ENCODE measurements at places on chromosomes 5 and 9.
A peak's percentile ranks its signal among the peaks of the same experiment; 100 is the strongest.

GRCh38 chr9:18906656-18907395, 126.2 kb downstream of the SAXO1 start:
- peaks cover 3% of the 10 kb centered on the region for H3K36me3 ChIP-seq
- H3K27ac ChIP-seq, result no peak overlapping the region
- H3K27me3 ChIP-seq, result no peaks in the 10 kb centered on the region
- no peak for DNase-seq

DNA sequence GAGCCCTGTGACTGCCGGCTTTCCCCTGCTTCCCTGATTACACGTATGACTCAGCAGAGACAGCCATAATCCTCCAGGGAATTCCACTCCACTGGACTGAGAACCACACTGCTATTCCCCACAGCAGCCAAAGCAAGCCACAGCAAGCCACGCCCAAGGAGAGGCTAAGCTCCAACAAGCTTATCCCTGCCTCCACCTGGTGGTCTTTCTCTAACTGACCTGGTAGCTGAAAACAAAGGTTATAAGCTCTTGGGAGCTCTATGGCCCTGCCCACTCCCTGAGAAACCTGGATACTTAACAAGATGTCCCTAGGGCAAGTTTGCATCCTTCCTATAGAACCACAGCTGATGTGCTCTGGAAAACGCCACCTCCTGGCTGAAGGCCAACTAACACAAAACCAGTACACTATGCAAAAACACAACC, 613.7 kb upstream of the CDH18 start:
- no peak overlapping the region for H3K27ac ChIP-seq
- no peak overlapping the region for H3K4me3 ChIP-seq
- no peaks in the 10 kb centered on the region for H3K36me3 ChIP-seq
- no peaks in the 10 kb centered on the region for H3K4me1 ChIP-seq
- no peak for DNase-seq
- no peaks in the 10 kb centered on the region for H3K27me3 ChIP-seq

DNA sequence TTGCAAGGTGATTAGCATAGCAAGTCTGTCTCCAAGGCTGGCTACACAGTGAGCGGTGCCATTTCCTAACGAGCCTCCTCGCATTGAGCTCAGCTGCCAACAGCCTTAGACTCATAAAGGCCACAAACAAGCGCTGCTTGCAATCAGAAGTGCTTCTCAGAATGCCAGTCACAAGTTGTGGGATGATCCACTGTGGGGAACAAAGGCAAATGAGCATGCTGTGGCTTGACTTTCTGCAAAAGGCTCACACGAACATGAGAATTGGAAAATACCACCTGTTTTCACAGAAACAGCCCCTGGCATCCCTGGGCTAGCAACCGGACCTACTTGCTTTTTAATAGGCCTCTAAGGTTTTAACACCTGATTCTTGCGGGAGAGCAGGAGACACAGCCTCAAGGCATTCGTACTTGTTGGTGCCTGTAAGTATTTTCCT, 215.5 kb downstream of the FANCC start:
- H3K27me3 ChIP-seq, result no peaks in the 10 kb centered on the region
- no peak for DNase-seq
- H3K4me3 ChIP-seq, result no peak overlapping the region
- H3K36me3 ChIP-seq, result peaks cover 59% of the 10 kb centered on the region

DNA sequence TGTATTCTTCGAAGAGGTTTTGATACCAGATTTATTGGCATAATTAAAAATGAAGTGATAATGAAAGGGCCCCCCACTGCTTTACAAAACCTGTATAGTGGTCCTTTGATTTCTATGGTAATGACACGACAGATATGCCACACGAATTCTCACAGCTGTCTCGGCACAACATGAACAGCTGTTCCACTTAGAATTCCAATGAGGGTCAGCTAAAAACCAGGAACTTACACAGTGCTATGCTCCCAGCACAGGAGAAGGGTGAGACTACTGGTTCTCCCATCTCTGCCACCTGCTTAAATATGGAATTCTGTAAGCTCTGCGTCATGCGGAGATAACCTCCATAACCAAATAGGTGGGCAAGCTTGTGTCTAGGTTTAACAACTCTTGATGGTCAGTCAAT, 183.0 kb upstream of the EFNA5 start:
- no peaks in the 10 kb centered on the region for H3K27me3 ChIP-seq
- H3K36me3 ChIP-seq, result no peaks in the 10 kb centered on the region
- no peaks in the 10 kb centered on the region for H3K4me1 ChIP-seq
- H3K4me3 ChIP-seq, result no peak overlapping the region

- no peak for DNase-seq
- H3K27ac ChIP-seq, result no peak overlapping the region
- H3K4me1 ChIP-seq, result no peaks in the 10 kb centered on the region
Observed at GRCh38 chr9:101427957-101428655, 7.5 kb downstream of the ALDOB start.

- no peak overlapping the region for H3K27ac ChIP-seq
- H3K4me3 ChIP-seq, result no peak overlapping the region
- H3K36me3 ChIP-seq, result no peaks in the 10 kb centered on the region
- H3K4me1 ChIP-seq, result peaks cover 18% of the 10 kb centered on the region
- DNase-seq, result peak; percentile 40
- H3K27me3 ChIP-seq, result peaks cover 2% of the 10 kb centered on the region
Observed at GRCh38 chr5:168990679-168991078, 310.3 kb downstream of the SLIT3 start.

DNA sequence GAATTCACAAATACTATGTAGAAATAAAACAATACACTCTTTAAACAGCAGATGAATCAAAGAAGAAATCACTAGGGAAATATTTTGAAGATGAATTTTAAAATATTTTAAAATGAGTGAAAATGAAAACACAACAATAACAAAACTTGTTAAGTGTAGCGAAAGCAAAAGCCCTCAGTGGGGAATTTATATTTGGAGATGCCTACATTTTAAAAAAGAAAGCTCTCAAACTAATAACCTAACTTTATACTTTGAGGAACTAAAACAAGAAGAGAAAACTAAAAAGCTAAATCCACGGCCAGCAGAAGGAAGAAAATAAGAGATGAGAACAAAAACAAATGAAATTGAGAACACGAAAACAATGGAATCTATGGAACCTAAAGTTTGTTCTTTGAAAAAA, 22.7 kb downstream of the SPDL1 start:
- H3K27me3 ChIP-seq, result no peaks in the 10 kb centered on the region
- no peak overlapping the region for H3K4me3 ChIP-seq
- H3K36me3 ChIP-seq, result peaks cover 6% of the 10 kb centered on the region
- DNase-seq, result no peak
- no peak overlapping the region for H3K27ac ChIP-seq
- H3K4me1 ChIP-seq, result no peaks in the 10 kb centered on the region

DNA sequence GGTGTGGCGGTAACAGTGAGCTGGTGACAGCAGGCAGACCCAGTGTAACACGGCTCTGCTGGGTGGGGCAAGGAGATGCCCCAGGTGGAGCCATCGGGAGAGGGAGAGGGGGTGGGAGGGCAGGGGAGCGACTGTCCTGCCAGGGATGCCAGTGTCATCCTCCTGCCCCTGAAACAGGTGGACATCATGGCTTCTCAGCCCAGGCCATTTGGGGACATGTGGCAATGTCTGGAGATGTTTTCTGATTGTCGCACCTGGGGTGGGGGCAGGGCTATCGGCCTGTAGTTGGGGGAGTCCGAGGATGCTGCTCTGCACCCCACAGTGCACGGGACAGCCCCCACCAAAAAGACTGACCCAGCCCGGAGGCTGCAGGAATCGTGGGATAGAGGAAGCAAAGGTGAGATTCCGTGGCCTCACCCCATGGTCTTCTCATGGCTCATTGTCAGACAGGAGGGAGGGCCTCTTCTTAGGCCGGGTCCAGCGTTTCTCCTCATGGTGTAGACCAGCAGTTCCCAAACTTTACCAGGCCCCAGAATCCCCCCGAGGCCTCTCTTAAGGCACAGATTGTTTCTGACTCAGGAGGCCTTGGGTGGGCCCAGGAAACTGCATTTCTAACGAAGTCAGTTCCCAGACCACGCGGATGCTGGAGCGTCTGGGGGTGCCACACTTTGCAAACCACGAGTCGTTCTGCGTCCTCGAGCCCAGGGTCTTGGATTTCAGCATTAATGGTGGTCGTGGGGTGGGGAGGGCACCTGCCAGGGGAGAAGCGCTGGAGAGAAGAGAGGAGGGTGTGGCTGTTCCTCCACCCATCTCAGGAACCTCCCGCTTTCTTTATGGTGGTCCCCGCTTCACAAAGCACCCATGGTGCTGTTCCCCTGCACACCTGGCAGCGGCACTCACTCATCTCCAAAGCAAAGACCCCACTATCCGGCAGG, 11.0 kb downstream of the COL5A1 start:
- no peak for DNase-seq
- H3K4me1 ChIP-seq, result peaks cover 30% of the 10 kb centered on the region
- no peak overlapping the region for H3K27ac ChIP-seq
- peaks cover 34% of the 10 kb centered on the region for H3K36me3 ChIP-seq
- no peaks in the 10 kb centered on the region for H3K27me3 ChIP-seq

DNA sequence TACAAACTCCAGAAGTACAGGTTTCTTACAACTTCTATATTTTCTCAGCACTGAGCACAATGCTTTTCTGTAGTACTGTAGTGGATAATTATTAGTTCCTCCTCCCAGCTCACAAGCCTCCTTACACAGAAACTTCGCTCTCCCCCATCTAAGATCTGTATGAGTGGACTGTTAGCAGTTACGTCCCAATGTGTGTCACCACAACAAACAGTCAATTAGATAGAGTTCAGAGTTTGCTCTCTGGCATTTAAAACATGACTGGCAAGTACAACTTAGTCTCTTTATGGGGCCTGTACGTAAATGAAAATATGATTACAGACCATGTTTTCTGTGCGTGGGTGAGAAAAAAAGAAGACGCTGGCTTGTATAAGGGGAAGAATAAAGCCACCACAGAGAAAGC, 631.4 kb upstream of the DMAC1 start:
- H3K27me3 ChIP-seq, result no peaks in the 10 kb centered on the region
- no peak overlapping the region for H3K4me3 ChIP-seq
- no peak overlapping the region for H3K27ac ChIP-seq
- no peaks in the 10 kb centered on the region for H3K36me3 ChIP-seq
- H3K4me1 ChIP-seq, result no peaks in the 10 kb centered on the region

- no peaks in the 10 kb centered on the region for H3K4me1 ChIP-seq
- no peak for DNase-seq
- no peak overlapping the region for H3K27ac ChIP-seq
- no peak overlapping the region for H3K4me3 ChIP-seq
- H3K27me3 ChIP-seq, result no peaks in the 10 kb centered on the region
- no peaks in the 10 kb centered on the region for H3K36me3 ChIP-seq
Observed at GRCh38 chr5:80837679-80838078, 122.5 kb upstream of the RASGRF2 start.

DNA sequence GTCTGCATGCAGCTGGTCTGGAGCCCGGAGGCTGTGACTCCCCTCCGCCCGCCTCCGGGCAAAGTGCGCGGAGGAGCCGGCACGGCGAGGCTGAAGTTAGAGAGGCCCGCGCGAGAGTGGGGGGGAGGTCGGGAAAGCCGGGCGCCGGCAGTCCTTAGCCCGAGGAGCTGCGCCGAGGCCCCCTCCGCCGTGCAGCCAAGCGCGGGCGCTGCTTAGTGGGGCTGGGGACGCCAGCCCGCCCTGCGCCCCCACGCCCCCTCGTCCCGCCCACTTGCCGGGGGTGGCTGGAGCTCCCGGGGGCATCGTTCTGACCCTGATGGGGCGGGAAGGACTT, 403 bp downstream of the NINJ1 start:
- H3K27ac ChIP-seq, result peak overlapping the region; percentile 96
- H3K4me3 ChIP-seq, result peak overlapping the region; percentile 87
- H3K36me3 ChIP-seq, result peaks cover 5% of the 10 kb centered on the region
- DNase-seq, result peak; percentile 92
- H3K27me3 ChIP-seq, result no peaks in the 10 kb centered on the region

- no peaks in the 10 kb centered on the region for H3K4me1 ChIP-seq
- no peak overlapping the region for H3K4me3 ChIP-seq
- H3K36me3 ChIP-seq, result no peaks in the 10 kb centered on the region
- no peaks in the 10 kb centered on the region for H3K27me3 ChIP-seq
- H3K27ac ChIP-seq, result no peak overlapping the region
Observed at GRCh38 chr9:71758277-71758676, 10.0 kb downstream of the CEMIP2 start.

- peaks cover 35% of the 10 kb centered on the region for H3K36me3 ChIP-seq
- H3K4me1 ChIP-seq, result peaks cover 4% of the 10 kb centered on the region
- no peak overlapping the region for H3K4me3 ChIP-seq
- DNase-seq, result no peak
- no peak overlapping the region for H3K27ac ChIP-seq
Observed at GRCh38 chr9:98020476-98021145, 35.9 kb upstream of the NANS start.

- H3K4me1 ChIP-seq, result peaks cover 7% of the 10 kb centered on the region
- H3K36me3 ChIP-seq, result no peaks in the 10 kb centered on the region
- peaks cover 87% of the 10 kb centered on the region for H3K27me3 ChIP-seq
- no peak for DNase-seq
- no peak overlapping the region for H3K27ac ChIP-seq
Observed at GRCh38 chr9:97854696-97855485, 1.9 kb downstream of the FOXE1 start.

- DNase-seq, result no peak
- H3K27ac ChIP-seq, result no peak overlapping the region
- H3K27me3 ChIP-seq, result no peaks in the 10 kb centered on the region
- H3K4me1 ChIP-seq, result peaks cover 13% of the 10 kb centered on the region
Observed at GRCh38 chr9:127099664-127100063, 22.8 kb downstream of the ANGPTL2 start.

GRCh38 chr9:114319147-114319546, 3.8 kb upstream of the ORM1 start:
- no peak for DNase-seq
- no peak overlapping the region for H3K27ac ChIP-seq
- peaks cover 2% of the 10 kb centered on the region for H3K4me1 ChIP-seq
- H3K36me3 ChIP-seq, result no peaks in the 10 kb centered on the region
- no peak overlapping the region for H3K4me3 ChIP-seq
- peaks cover 2% of the 10 kb centered on the region for H3K27me3 ChIP-seq

DNA sequence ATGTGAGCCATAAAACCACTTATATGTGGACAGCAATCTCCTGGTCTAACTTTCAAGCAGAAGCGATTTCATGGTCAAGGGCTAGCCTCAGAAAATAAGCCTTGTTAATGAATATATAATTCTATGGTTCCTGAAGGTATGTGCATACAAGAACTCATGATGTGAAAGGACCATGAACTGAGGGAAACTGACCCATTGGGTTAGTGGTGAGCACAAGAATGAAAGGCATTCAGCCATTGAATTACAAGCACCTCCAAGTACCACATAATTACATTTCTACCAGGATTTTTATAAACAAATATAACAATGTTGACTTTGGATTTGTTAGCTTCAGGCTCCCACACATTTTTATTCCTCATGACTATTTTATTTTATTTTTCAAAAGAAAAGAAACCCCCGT, 459.0 kb downstream of the TLE4 start:
- no peak overlapping the region for H3K27ac ChIP-seq
- no peak for DNase-seq
- no peaks in the 10 kb centered on the region for H3K36me3 ChIP-seq

- H3K4me1 ChIP-seq, result no peaks in the 10 kb centered on the region
- no peak overlapping the region for H3K27ac ChIP-seq
- H3K27me3 ChIP-seq, result no peaks in the 10 kb centered on the region
Observed at GRCh38 chr5:41482715-41483114, 27.7 kb downstream of the PLCXD3 start.

- H3K4me3 ChIP-seq, result no peak overlapping the region
- H3K27me3 ChIP-seq, result no peaks in the 10 kb centered on the region
- peak; percentile 45 for DNase-seq
- no peaks in the 10 kb centered on the region for H3K36me3 ChIP-seq
- peaks cover 8% of the 10 kb centered on the region for H3K4me1 ChIP-seq
- H3K27ac ChIP-seq, result peak overlapping the region; percentile 15
Observed at GRCh38 chr9:110900456-110900855, 137.8 kb downstream of the LPAR1 start.

All from muscle of leg (tissue), 16 donors.